Esophagus squamous epithelium (tissue), 5 donors: ENCODE measurements at places on chromosomes 3 and 15.

- no peak for DNase-seq
Measured at GRCh38 chr3:144128108-144128892, 156.7 kb downstream of the DIPK2A start.

DNA sequence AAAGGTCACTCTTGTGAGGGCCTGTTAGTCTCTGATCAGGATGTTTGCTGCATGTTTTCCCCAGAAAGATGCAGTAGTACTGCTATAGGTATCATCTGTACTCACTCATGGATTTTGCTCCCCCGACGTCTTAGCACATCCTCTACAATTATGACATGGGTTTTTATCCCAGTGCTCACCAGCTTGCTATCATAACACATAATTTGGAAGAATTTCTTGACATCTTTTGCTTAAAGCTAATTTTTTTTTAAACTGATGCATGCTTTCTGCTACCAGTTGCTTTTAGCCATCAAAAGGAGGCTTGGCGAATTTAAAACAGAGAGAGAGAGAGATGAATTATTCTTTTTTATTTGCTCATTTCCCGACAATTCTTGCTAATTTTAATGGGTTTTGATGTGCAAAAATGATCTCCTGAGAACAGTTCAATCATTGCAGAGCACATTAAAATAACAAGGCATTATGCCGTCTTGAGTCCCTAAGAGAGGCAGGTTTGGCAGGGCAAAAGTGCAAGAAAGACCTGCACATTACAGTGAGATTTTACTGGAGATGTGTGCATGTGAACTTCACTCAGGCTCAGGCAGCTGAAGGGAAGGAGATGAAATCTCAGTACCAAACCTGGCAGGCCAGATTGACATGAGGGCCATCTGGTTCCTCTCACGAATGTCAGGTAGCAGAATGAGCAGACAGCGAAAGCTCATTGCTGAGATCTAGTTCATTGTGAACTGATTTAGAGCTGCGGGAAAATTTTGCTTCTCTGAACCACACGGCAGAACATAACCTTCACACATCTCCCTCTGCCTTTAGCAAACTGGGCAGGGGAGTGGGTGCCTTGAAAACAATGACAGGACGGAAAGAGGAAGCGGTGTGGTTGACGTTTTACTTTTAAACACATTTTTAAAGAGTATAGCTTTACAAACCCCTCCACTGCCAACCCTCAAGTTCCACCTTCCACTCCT, 25.9 kb upstream of the GOLGA8B start:
- DNase-seq = no peak

DNA sequence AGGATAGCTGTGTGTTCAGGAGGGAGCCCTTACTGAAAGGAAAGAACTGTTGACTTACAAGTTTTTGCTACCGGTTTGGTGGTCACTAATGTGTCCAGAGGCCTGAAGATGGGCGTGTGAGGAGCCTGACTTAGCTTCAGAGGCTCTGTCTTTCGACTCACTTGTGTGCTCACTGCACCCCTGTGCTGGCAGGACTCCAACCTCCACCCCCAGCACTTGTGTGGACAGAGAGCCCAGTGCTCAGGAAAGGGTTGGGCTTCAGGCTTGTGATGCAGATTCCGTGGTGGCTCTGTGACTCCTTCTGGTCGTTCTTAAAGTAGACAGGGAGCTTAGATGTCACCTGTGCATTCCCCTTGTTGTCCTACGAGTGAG, 100.9 kb downstream of the PGPEP1L start:
- no peak for DNase-seq

DNA sequence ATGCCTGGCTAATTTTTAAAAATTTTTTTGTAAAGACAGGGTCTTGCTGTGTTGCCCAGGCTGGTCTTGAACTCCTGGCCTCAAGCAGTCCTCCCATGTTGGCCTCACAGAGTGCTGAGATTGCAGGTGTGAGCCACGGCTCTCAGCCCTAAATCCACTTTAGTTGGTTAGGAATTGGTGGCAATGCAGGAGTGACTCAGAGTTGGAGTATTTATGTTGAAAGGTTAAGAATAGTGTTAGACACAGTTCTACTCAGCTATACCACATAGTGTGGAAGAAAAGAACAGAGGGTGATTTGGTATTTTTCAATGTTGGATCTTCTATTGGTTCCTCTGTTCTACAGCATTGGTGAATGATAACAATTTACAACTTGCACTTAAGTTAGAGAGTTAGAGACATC, 7.6 kb downstream of the ZNF639 start:
- no peak for DNase-seq

GRCh38 chr3:157356541-157356940, 80.1 kb upstream of the PTX3 start:
- DNase-seq = no peak
